SK-MEL-5 (cell line): ENCODE measurements at places on chromosomes 7 and 10.

GRCh38 chr10:123140983-123141390 is 5.2 kb downstream of the HMX3 start:
- no peak for DNase-seq

DNA sequence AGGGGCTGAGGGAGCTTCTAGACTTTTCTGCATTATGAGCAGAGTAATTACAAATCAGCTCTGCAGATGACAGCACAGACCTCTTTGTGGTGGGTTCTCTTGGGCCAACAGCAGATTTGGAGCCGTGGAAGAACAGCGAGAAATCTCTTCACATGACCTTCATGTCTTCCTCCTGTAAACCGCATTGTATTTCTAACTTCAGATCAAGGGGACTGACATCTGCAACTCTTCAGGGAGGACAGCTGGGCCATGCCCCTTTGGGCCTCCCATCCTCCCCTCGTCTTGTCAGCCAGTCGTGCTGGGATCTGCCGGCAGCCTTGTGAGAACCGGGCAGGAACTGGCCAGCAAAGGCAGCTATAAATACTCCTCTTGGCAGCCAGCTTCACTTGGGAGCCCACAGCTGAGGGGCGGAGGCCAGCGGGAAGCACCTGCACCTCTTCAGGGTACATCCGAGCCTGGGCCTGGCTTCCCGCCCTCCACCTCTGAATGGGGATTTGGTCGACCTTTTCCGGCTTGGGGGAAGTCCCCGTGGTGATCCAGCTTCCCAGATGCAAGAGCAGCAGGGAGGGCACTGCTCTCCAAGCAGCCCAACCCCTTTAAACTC is 54.7 kb downstream of the STEAP1B start:
- no peak for DNase-seq

- DNase-seq: no peak
Measured at GRCh38 chr10:36493516-36493880, 631.9 kb upstream of the ANKRD30A start.

DNA sequence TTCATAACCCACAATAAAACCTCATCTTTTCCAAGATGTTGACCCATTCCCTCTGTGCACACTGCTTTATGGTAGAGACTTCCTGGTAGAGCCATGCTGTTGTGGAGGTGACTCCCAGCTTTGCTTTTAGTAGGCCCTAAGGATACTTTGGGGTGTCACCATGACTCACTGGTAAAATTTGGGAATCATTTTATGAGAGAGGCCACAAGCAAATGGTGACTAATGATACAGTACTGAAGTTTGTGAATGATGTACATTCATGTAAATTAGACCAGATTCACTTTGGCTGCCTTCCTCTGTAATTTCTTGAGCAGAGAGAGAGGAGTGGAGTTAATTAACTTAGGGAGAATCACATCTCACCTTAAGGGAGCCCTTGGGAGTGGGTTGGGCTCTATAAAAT is 686.5 kb downstream of the LRMDA start:
- DNase-seq: no peak

- no peak for DNase-seq
Measured at GRCh38 chr10:71211053-71211452, 1.3 kb upstream of the UNC5B start.

DNA sequence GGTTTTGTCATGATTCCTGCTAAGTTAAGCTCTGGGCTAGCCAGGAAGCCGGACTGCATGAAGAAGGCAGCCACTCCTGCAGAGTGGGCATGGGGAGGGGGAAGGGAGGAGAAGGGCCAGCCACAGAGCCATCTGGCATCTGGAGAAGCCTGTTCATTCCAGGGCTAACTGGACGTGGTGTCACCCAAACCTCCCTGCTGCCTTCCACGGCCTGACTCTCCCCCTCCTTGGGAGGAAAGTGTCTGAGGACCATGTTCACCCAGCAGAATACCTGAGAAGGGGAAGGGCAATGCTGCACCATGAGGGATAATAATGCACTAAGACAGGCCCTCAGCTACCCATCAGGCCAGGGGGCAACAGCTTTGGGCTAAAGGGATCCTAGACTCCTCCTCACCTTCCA is 15.4 kb downstream of the AQP1 start:
- no peak for DNase-seq

DNA sequence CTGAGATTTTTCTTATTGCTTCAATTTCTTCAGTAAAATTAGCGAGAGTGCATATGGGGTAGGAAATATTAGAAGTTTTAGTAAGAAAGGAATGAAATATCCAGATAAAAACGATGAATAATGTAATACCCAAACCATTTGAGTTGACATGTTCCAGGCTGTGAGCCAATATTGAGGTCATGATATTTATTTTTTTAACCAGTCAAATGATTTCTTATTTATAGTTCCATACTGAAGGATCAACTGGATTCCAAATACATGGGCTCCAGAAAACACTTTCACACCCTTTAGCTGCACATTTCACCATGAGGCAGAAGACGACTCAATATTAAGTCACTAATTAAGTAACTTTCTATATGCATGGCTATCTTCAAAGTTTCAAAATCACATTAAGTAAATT is 312.5 kb downstream of the PPP1R3A start:
- DNase-seq: no peak

GRCh38 chr7:99193527-99194220 is 14.2 kb downstream of the KPNA7 start:
- DNase-seq: no peak

GRCh38 chr7:110600956-110601355 is 490.0 kb upstream of the LRRN3 start:
- DNase-seq: no peak

DNA sequence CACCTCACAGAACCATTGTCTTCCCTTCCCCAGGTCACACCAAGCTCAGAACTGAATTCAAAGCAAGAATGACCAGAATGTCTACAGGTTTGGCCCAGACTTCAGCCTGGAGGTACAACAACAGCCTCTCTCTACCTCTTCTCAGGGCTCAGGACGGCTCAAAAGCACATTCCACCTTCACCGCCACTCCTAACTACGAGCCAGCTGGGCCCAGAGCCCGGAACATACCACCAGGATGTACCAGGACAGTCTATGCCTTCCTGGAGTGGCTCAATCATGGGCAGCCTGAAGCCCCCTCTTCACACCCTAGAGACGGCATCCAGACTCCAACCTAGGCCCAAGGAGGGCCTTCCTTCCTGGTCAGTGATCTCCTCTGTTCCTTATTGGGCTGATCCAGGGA is 41.6 kb downstream of the ANXA8 start:
- DNase-seq: no peak

DNA sequence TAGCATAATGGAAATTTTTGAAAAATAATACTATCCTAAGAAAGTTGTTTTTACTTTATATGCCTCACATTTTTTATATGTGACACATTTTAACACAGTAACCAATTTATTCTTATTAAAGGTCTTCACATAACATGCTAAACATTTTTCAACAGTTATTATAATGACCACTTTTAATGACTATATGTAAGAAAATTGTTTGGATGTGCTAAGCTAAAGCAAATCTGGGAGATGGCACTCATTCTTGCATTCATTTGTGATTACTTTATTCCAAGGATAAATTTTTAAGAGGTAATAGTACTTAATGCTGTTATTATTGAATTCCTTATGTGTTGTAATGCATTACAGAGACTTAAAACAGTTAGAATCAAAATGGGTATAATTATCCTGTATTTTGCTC is 88.1 kb downstream of the ANKIB1 start:
- no peak for DNase-seq

- no peak for DNase-seq
Measured at GRCh38 chr7:142646386-142647140, 102.7 kb upstream of the PRSS1 start.

GRCh38 chr7:112266595-112267270 is 60.2 kb downstream of the ZNF277 start:
- DNase-seq: no peak

- DNase-seq: no peak
Measured at GRCh38 chr7:134464496-134464895, 5.6 kb upstream of the AKR1B1 start.

- DNase-seq: no peak
Measured at GRCh38 chr7:108308903-108309302, 147.3 kb downstream of the NRCAM start.

DNA sequence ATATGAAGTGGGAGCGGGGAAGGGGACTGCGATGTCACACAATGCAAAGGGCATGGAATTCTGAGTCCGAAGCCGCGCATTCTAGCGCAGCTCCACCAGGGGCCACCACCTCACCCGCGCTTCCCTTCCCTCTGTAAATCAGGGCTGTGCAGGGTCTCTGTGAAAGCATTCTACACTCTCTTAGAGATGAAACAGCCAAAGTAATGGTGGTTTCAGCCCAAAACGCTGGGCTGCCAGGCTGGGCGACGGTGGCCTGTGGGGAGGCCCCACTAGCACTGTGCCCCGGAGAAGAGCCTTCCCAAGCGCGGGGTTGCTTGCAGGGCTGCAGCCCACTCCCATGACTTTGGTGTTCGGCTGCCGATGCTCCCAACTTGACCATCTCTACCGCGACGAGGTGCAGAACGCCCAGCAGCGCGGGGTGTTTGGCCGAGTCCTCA is 11.4 kb downstream of the ATG9B start:
- DNase-seq: peak; percentile 66

DNA sequence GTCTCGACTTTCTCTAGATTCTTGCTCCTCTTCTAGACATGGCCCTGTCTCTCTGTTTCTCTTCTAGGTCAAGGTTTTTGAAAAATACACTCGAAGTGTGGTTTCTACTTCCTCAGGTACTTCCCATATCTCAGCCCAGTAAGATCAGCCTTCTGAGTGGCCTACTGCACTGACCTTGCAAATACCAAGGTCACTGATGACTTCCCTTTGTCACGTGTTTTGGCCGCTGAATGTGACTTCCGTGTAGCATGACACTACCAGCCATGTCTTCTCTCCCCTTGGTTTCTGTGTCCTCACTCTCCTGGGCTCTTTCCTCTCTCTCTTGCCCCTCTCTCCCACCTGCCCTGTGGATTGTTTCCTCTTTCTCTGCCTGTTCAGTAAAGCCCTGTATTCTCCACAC is 7.9 kb upstream of the WIPF3 start:
- DNase-seq: no peak

DNA sequence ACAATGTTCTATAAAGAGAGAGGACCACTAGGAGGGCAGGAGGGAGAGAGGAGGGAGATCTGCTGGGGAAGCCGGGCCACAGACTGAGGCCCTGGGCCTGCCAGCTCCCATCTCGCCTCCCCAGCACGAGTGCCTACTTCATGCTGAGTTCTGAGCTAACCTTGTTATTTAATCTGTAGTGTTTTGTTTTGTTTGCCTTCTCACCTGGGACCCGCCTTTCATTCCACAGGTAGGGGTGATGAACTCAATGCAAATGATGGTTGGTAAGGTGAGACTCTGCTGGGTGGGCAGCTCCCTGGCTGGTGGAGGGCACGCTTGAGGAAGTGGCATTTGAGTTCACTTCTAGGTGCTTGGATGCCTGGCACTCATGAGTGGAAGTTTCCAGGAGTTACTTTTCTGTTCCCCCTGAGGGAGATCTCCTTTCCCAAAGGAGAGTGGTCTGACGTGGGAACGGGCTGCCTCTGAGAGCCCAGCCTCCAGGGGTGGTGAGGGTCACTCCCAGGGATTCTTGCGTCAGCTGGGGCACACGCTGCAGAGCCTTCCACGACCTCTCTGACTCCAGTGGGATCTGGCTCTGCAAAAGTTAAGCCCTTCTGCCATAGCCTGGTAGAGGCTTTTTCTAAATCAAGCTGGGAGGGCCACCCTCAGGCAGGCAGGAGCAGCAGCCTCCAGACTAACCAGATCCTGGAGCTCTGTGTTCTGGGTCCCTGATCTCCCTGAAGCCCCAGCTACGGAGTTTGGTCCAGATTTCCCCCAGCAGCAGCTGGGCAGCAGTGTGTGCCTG is 22.4 kb downstream of the UBTD1 start:
- DNase-seq: no peak

DNA sequence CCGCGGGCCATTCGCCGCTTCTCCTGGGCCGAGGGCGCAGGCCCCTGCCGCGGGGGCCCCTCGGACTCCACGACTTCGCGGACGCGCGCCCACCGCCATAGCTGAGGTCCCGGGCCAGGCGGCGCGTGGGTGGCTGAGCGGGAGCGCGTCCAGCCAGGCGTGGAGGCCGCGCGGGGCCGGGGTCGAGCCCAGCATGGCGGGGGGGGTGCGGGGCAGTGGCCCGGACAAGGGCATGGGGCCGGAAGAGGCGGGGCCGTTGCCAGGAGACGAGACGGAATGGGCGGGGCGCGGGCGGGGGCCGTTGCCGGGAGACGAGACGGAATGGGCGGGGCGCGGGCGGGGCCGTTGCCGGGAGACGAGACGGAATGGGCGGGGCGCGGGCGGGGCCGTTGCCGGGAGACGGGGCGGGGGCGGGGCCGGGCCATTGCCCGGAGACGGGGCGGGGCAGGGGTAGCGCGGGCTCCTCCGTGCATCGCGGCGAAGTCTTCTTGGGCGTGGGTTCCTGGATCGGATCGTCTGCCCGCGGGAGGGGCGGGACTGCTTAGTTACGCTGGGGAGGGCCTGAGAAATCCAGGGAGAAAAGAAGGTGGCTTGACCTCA is 14.8 kb downstream of the ADAM8 start:
- DNase-seq: peak; percentile 68

DNA sequence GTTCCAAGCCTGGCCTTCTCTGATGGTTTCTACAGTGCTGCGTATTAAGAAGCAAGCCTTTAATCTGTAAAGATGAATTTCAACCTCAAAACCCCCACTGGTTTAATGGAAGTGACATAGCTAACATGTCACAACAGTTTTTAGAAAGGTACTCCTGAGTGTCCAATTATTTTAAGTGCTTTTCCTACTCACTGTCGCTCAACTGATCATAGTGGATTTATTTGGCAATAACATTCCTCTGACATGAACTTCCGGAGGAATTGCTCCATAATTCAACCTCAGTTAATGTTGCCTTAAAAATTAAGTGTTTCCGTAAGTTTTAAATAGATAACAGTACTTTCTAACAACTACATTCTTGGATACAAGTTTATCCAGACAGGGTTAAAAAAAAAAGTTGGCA is 57.5 kb downstream of the AGMO start:
- no peak for DNase-seq

DNA sequence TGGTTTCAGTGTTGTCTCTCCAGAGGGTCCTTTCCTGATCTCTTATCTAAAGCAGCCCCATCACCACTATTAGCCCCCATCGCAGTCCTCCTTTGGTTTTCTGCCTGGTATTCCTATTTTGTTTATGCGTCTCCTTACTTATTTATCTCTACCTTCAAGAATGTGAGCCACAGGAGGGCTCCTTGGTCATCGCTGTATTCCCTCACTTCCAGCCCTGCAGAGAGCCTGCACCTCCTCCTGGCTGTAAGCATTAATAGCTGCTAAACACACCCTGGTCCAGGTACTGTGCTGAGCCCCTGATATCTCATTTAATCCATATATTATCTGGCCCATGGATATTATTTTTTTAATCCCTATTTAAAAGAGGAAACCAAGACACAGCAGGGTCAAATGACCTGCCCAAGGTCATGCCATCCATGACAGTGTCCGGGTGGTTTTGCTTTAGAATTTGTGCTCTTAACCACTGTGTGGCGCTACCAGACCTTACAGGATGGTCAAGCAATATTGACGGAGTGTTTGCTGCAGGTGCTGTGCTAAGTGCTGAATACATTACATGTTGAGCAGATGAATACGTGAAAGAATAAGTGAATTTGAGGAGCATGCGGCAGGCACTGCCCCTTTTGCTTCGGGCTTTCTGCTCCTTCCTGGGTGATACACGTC is 227.2 kb downstream of the ADAM12 start:
- peak; percentile 75 for DNase-seq
